ENCODE measurements at places on chromosomes 7 and 10.

DNA sequence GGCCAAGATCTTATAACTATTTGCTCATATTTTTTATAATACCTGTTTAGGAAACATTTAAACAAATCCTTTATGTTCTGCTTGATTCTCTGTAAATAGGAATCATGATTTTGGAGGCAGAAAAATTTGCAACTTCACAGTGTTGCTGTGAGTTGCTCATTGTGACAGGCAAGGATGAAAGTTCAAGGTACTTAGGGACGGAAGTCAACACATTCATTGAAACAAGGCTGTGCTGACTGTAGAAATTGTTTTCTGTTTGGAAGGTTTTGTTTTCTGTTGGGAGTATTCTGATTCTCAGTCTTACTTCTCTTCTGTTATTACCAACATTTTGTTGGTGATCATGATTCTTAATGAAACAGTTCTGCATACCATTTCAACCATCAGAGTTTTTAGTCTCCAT is 54.9 kb downstream of the FANK1 start:
- DNase-seq: no peak

- DNase-seq: peak; percentile 9
These were observed 104.3 kb downstream of the AHR start for GRCh38 chr7:17402628-17403278.

DNA sequence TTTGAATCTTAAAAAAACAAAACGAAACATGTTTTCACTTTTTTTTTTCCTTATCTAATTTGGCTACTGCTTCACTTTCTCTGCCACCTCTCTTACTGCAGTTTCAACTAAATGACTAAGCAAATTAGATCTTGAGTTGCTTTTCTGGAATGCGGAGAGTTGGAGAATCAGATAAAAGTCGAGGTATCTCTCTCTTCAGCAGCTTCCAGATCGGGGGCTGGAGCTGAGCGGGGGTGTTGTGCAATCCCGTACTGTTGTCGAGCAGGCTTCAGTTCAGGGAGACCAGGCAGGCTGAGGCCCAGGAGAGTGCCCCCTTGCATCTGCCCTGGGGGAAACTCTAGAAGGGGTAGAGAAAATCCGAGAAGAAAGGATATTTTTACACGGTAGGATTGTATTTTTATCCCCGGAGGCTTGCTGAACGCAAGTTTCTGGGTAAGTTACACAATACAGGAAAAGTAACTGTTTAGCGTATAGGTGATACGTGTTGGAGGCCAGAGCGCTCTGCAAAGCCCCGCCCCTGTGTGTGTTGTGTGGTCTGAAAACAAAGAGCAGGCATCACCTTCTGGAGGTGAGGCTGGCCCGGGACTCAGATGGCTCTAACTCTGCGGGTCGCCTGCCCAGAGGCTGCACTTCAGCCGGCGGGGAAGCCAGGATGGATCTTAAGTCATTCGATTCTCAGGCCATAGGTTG is 116.6 kb downstream of the KLF6 start:
- peak; percentile 67 for DNase-seq

- no peak for DNase-seq
These were observed 96.3 kb downstream of the GNAT3 start for GRCh38 chr7:80415522-80415921.

DNA sequence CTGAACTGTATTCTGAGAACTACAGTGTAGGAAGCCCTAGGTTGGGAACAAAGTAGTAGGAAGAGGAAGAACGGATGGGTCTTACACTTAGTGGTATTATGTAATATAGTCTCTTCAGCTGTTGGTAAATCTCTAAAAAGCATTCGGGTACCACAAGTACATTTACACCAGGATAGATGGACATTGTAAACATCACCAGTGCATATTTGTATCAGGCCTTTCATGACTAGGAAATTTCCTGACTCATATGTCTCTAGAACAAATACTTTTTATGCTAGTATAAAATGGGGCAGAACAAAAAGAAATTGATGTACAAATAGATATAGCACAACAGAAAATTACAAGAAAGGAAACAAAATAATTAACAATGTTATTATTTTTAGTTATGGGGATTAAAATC is 21.5 kb upstream of the OR6B1 start:
- DNase-seq: no peak

DNA sequence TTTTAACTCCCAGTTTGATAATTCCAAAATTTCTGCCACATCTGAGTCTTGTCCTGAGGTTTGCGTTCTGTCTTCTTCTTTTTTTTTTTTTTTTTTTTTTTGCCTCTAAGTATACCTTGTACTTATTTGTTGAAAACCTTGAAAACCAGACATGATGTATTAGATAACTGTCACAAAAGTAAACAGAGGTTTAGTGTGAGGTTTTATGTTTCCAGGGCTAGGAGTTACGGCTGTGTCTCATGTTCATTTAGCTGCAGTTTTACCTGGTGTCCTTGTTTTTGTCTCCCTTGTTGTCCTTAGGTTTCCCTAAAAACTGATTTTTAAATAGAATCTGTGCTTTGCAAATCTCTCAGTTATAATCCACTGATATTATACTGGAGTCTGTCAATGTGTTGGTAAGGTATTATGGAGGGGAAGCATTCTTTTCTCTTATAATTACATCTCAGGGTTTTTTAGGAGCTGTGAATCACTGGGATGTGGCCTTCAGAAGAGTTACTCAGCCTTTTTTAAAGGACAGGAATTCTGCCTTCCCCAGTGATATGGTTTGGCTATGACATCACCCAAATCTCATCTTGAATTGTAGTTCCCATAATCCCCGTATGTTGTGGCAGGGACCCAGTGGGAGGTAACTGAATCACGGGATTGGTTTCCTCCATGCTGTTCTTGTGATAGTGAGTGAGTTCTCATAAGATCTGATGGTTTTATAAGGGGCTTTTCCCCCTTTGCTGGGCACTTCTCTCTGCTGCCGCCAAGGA is 95.0 kb downstream of the CDCA7L start:
- DNase-seq: no peak

GRCh38 chr7:33108554-33109004 is 625 bp downstream of the RP9 start:
- DNase-seq: peak; percentile 29

DNA sequence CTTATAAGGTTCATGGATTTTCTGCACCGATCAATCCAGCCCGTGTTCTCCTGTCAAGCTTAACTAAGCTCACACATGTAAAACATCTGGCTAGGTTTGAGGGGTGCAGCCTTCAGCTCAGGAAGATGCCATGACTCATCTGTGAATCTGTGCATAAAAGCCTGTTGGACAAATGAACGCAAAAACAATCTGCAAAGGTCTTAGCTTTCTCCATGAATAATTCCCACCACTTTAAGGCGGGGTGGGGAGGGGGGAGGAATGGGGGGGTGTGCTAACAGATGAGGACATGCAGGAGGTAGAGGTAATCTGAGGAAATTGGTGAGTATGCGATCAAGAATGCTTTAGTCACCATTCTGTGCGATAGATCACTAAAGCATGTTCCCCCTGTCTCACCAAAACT is 4.8 kb downstream of the DOCK4 start:
- no peak for DNase-seq

GRCh38 chr7:50822110-50822509 is 39.4 kb upstream of the GRB10 start:
- no peak for DNase-seq

DNA sequence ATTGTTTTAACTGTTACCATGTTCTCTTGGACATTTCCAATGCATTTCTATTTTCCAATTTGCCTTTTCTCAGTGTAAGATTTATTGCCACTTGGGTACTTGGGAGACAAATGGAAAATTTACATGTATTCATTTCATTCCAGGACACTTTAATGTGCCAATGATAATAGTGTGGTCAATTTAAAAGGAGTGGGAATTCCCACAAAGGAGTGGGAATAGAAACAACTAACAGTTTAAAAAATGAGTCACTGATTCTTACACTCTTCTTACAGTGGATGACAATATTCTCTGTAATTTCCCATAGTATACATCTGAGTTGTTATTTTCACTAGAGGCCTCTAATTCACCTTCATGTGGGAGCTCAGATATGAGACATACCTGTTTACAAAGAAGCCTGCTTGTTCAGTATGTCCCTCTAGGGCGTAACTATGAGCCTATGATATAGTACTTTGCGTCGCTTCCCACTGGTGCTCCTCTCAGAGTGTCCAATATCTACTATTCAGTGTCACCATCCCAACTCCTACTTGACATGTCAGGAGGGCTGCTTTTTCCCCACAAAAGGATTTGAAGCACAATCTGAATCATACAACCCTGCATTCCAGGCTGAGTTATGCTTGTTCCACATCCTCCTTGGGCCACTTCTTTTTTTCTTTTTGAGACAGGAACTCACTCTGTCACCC is 301.3 kb downstream of the PHTF2 start:
- DNase-seq: no peak

- no peak for DNase-seq
These were observed 10.3 kb downstream of the TMEM229A start for GRCh38 chr7:124022551-124022950.

DNA sequence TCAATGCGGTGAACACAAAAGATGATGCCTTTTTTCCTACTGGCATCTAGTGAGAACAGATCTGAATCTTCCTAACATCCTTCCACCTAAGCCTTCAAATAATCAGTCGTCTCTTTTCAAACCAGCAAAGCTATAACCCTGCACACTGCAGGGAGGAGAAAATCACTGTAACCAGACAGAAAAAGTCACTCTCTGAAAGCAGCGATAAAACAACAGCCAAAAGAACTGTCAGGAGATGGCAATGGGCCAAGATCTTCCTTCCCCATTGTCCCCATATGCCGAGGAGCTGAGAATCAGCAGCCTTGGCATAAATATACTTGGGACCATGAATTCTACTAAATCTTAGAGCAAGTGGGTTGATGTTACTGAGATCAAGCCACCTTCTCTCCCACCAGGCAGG is 13.1 kb downstream of the FZD9 start:
- DNase-seq: no peak

DNA sequence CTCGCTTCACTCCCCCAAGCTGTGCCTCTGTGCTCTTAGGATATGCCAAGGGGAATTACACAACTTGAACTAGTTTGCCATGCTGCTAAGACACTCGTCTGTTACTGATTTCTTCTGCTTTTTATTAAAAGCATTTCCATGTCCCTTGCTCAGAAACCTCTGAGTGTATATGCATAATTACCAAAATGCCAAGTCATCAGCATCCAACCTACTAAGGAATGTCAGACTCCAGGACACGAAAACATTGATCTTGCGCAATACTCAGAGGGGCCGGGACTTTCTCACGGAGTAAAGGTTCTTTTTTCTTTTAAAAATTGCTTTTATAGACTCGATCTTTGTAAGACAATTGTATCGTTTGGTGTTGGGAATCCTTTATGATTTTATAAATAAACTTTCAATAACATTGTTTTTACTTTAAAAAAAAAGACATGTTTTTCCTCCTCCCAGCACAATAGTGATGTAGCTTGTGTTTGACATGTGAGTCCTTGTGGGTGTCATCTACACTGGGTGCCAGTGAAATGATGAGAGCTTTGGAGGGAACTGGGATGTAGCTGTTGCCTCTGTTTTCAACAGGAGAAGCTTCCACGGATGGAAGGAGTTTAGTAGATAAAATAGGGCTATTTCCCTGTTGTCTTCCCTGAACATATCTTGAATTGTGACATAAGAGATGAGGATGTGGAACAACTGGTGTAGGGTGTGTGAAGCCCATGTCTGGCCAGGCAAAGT is 43.6 kb downstream of the CNNM1 start:
- no peak for DNase-seq

DNA sequence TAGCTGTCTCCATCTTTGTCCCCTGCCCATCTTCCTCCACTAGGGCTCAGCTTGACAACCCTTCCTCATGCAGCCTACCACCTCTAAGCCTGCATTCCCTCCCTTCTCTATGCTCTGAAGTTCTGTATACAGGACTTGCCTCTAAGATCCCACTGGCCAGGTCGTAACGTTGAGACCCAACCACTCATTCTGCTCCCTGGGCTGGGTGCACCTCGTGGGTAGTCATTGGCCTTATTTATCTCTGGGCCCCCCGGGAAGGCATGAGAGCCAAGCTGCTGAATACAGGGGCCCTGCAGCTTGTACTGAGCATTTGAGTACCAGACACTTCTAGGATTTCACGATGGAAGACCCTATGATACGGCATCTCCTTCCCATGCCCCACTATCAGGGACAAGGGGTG is 31.2 kb downstream of the MYL10 start:
- DNase-seq: no peak

GRCh38 chr10:110788620-110789385 is 82.9 kb upstream of the PDCD4 start:
- DNase-seq: no peak

All from activated naive CD4-positive, alpha-beta T cell treated with Interleukin-2 at 50 U/mL for 16 hours (primary cell).